ENCODE measurements at places on chromosomes 6 and 20.

DNA sequence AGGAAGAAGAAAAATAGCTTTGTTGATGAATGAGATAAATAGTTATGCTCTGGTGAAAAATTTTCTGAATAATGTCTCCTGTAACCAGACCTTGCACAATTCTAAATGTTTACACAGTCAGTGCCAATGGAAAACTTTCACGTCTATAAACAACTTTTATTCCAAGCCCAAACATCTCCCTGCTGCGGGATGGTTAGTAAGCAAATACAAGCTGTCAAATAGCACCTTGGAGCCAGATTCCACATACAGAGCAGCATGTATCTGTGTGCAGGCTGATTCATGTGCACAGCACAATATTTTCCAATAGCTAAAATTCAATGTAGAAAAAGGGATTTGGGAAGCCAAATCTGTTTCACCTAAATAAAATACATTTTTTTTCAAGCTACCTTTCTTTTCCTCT lies 813.3 kb downstream of the HACE1 start:
- DNase-seq, result no peak

- DNase-seq, result no peak
These were observed 56.8 kb downstream of the KCNS1 start for GRCh38 chr20:45044084-45044573.

DNA sequence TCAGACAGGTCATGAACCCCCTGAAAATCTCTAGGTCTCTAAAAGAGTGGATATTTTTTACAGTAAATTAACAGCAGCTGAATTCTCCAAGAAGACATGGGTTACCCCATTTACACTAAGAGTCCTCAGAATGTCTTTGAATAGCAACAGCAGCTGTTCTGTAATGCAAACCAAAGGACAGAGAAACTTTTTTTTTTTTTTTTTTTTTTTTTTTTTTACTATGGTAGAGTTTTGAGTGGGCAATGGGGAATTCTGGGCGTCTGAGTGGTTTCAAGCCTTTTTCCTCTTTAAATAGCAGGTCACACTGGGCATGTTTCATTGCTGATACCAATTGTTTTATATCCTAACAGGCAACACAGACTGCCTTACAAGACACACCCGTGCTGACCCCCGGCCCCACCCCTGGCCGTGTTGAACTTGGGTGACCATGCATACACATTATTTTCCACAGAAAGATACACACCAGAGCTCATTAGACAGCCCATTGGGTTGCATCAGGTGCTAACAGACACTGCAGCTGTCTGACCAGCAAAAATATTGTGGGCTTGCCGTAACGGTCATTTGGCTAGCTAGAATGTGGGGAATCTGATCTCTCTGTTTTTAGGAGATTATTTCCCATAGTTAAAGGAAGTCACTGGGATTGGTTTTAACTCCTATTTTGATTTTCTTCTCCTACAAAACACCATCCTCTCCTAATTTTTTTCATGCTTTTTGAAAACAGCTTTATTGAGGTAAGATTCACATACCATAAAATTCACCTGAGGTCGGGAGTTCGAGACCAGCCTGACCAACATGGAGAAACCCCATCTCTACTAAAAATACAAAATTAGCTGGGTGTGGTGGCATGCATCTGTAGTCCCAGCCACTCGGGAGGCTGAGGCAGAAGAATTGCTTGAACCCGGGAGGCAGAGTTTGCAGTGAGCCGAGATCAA lies 26.7 kb upstream of the IRF4 start:
- DNase-seq, result no peak

DNA sequence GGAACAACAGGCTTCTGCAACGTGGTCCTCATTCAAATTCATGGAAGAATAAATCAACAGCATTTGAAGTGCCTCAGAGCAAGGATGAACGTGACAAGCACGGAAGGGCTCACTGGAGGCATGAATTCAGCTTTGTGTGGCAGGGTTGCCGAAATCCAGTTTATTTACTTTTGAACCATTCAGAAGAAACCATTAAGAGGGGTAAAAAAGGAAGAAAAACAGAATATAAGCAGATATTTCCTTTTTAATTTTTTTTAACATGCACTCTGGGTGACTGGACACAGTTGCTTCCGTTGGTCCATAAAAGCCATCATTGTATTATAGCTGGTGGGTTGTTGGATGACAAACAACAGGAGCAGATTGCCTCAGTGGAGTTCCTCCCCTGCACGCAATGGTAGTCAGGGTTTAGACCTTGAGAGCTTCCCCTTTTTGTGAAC lies 17.3 kb upstream of the SNRPB2 start:
- no peak for DNase-seq

DNA sequence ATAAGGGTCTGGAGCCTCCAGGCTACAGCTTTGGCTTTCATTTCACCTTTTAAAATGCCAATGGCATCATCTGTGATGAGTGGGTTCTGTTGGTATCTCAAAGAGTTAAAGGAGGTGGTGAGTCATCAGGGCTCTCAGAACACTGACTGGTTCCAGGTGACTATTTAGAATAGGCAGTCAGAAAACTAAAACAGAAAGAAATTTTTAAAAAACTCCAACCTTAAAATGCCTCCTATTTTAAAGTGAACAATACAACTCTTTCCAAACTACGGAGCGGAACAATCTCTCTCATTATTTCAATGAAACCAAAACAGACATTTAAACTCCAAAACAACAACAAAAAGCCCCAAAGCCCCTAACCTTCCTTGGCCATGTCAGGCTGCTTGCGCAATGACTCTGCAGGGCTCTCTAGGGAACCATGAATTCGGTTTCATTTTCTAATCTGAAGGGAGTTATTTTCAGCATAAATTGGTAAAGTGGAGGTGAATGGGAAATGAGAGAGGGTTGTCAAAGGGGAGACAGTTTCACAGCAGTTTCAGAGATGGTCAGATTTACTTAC lies 194.9 kb downstream of the KIF6 start:
- DNase-seq, result peak; percentile 46

GRCh38 chr6:53862662-53863462 lies 68.1 kb downstream of the LRRC1 start:
- no peak for DNase-seq

GRCh38 chr6:115271434-115271833 lies 789.3 kb downstream of the FRK start:
- no peak for DNase-seq

- DNase-seq, result no peak
These were observed 179.9 kb upstream of the DTNBP1 start for GRCh38 chr6:15842727-15843117.

DNA sequence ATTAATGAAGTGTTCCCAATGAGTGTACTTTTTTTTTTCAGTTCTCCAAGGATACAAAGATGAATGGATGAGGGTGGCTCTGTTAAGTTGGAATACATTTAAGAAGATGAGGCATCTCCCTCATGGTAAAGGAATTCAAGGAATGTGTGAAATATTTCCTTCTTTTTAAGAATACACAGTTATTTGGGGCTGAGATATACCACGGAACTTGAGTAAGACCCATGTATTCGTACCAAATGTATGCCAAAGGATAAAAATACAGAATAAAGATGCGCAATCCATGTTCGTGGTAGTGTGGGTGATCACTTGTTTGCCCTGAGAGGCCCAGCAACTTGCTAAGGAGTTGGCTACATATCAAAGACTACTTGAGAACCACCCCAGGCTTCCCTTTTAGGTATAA lies 164.2 kb upstream of the TCF21 start:
- DNase-seq, result no peak
